ENCODE measurements at places on chromosomes 11 and 22.

GRCh38 chr11:64385945-64386704 lies 27.2 kb downstream of the RPS6KA4 start:
- peaks cover 4% of the 10 kb centered on the region for H3K4me1 ChIP-seq
- no peak overlapping the region for H3K4me3 ChIP-seq
- H3K27me3 ChIP-seq: no peaks in the 10 kb centered on the region
- no peak overlapping the region for H3K27ac ChIP-seq
- no peaks in the 10 kb centered on the region for H3K36me3 ChIP-seq
- no peak for DNase-seq

GRCh38 chr11:132099692-132100091 lies 729.3 kb downstream of the NTM start:
- H3K4me1 ChIP-seq: peaks cover 12% of the 10 kb centered on the region
- H3K27me3 ChIP-seq: no peaks in the 10 kb centered on the region
- no peak overlapping the region for H3K27ac ChIP-seq
- no peak for DNase-seq
- H3K4me3 ChIP-seq: no peak overlapping the region

GRCh38 chr11:79332017-79332416 lies 108.8 kb downstream of the TENM4 start:
- H3K27me3 ChIP-seq: no peaks in the 10 kb centered on the region
- H3K27ac ChIP-seq: no peak overlapping the region
- no peak overlapping the region for H3K4me3 ChIP-seq
- H3K36me3 ChIP-seq: no peaks in the 10 kb centered on the region
- peaks cover 27% of the 10 kb centered on the region for H3K4me1 ChIP-seq

- no peaks in the 10 kb centered on the region for H3K36me3 ChIP-seq
- H3K4me3 ChIP-seq: no peak overlapping the region
- no peaks in the 10 kb centered on the region for H3K4me1 ChIP-seq
- no peaks in the 10 kb centered on the region for H3K27me3 ChIP-seq
Measured at GRCh38 chr11:27116684-27117083, 76.1 kb downstream of the BBOX1 start.
